ENCODE measurements at places on chromosomes 1 and 21.

DNA sequence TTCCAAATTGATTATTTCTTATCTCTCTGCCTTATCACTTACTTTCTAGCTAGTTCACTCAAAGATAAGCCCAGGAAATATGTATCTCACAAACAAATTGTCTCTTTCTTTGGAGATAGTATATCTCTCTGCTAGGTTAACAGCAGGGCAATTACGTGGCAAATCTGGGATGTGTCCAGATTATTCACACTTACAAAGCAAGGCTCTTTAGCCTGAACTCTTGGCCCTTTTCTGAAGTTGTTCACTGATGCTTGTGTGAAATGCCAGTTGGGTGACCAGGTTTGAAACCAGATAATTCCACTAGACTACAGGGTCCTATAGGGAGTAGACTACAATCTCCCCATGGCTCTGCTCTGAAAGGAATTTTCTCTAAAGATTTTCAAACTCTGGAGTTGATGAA lies 30.8 kb upstream of the FAM78B start:
- no peak for DNase-seq

- DNase-seq, result no peak
These were observed 543 bp downstream of the KRTAP12-4 start for GRCh38 chr21:44653656-44654575.

DNA sequence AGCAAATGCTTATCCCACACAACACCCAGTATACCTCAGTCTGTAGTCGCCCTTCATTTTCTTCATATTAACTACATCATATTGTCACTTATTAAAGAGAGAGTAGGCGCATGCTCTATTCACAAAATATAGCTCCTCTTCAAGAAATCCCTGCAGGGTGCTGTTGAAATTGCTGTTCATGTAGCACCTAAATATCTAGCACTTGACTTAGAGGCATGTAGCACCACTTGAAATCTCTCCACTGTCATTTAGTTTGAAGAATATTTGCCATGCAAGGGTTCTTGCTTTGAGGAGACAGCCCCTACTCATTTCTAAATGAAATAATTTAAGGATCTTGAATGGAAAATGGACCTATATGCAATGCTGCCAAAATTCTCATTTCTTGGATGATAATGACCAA lies 20.9 kb upstream of the LRRC8B start:
- no peak for DNase-seq

DNA sequence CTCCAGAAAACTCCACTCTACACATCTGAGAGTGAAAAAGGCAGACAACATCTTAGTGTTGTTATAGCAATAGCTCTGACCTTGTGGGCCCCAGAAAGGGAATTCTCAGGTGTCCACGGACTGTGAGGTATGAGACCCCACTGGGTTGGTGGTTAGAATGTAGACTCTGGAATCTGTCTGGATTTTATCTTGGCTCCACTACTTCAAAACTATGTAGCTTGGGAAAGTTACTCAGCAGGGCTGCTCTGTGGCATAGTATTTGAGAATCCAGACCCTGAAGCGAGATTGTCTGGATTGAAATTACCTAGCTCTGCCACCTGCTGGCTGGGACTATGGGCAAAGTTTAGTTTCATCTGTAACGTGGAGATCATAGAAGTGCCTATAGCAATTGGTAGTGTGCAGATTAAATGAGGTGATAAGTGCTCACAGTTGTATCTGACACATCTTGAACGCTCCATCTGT lies 25.8 kb downstream of the PRDM2 start:
- peak; percentile 74 for DNase-seq

Data from fibroblast of skin of back (primary cell).